ENCODE measurements at places on chromosomes 1 and 21.

DNA sequence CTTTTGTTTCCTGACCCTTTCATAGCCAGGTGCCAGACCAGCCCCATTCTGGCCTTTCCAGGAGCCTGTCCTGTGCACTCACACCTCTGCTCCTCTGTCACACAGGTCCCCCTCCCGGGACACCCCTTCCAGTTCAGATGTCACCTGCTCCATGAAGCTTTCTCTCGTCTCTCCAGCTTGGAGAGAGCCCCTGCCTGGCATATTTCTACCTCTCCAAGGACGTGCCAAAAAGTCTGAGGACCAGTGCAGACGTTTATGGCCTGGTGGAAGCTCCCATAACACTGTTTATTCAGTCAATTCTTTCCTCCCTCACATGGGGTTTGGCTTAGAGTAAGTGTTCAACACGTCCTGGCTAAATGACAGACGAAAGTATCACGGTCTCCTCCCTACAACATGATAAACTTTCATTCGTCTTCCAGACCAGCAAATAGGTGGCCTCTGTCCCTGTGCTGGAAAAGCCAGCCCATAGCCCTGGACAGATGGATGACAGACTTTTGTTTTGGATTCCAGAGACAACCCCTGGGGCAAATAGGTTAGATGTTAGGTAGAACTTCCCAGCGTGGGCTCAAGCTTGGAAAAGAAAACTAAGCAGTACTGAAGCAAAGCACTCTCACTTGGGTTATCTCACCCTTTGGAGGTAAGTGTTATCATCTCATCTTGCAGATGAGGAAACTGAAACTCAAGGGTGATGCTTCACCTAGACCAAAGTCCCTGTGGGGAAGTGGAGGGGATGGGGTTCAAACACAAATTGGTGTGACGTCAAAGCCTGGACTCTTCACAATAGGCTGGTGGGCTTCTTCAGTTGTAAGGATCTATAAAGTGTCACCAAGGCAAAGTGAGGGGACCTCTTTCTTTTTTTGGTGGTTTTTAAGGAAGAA, 52.9 kb upstream of the ECE1 start:
- DNase-seq: no peak

- no peak for DNase-seq
Observed at GRCh38 chr1:153942766-153943549, 3.6 kb downstream of the DENND4B start.

DNA sequence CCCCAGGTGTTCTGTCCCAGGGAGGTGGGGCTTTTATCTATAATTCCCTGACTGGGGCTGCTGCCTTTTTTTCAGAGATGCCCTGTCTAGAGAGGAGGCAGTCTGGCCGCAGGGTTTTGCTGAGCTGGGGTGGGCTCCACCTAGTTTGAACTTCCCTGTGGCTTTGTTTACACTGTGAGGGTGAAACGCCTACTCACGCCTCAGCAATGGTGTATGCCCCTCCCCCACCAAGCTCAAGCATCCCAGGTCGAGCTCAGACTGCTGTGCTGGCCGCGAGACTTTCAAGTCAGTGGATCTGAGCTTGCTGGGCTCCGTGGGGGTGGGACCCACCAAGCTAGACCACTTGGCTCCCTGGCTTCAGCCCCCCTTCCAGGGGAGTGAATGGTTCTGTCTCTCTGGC, 124.3 kb downstream of the CENPF start:
- no peak for DNase-seq

DNA sequence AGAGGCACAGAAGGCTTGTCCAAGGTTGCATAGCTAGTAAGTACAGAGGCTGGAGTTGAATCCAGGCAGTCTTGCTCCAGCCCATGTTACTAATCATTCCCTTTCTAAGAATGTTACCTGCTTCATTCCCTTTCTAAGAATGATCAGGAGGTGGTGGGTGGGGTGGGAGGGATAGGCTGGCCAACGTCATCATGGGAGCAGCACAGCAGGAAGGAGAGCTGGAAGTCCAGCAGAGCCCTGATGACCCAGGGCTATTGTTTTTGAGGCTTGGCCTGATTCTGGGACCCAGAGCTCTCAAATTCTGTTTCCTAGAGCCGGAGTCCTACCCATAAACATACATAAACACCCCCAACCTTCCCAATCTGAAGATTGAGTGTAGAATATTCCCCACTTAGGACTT, 11.8 kb upstream of the CSF1 start:
- no peak for DNase-seq

DNA sequence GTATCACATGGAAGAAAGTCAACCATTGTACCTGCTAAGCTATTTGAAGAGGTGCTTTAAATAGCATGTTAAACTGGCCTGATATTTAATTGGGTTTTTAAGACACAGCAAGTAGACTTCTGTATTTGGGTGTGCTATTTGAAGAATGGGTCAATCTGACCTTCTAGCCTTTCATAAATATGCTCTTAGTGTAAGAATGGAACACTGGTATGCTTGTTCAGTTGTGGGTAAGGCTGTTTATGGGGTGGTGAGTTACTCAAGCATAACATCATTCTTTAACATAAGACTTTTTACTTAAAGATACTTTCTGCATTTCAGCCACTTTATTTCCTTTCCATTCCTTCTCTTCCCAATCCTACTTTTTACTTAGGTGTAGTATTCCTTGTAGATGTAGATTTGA, 21.4 kb downstream of the AHCYL1 start:
- DNase-seq: no peak

GRCh38 chr1:46571691-46572225, 20.3 kb upstream of the KNCN start:
- DNase-seq: no peak
